Adipocyte (in vitro differentiated cells): ENCODE measurements at places on chromosomes 1 and 21.

DNA sequence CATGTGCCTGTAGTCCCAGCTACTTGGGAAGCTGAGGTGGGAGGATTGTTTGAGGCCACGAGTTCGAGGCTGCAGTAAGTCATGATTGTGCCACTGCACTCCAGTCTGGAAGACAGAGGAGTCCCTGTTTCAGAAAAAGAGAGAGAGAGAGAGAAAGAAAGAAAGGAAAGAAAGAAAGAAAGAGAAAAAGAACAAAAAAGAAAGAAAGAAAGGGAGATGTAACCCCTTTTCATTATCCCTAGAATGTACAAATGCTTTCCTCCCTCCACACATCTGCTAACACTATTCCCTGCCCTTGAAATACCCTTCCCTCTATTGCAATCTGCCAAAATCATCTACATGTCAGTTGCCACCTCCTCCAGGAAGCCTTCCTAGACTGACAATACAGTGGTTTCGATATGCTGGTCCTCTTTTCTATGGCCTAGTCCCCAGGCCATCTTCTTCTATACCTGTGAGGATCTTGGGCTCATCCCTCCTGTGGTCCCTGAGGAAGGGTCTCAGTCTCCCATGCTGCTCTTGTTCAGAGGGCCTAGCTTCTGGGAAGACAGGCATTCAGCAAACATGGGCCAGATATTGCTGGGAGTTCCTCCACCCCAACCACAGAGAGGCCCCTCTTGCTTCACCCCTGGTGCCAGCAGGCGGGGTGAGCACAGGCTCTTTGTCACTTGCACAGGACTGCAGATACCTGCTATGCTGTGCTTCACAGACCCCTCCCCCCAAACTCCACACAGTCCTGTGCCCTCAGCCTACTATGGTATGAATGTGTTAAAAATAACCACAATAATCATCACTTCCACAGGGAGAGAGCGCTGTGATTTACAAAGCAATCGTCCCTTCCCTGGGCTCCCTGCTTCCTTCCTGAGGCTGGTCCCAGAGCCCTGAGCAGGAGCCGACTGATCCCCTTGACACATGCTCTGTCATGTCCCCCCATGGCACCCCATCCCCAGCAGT, 14.1 kb downstream of the ADGRB2 start:
- no peak for DNase-seq

DNA sequence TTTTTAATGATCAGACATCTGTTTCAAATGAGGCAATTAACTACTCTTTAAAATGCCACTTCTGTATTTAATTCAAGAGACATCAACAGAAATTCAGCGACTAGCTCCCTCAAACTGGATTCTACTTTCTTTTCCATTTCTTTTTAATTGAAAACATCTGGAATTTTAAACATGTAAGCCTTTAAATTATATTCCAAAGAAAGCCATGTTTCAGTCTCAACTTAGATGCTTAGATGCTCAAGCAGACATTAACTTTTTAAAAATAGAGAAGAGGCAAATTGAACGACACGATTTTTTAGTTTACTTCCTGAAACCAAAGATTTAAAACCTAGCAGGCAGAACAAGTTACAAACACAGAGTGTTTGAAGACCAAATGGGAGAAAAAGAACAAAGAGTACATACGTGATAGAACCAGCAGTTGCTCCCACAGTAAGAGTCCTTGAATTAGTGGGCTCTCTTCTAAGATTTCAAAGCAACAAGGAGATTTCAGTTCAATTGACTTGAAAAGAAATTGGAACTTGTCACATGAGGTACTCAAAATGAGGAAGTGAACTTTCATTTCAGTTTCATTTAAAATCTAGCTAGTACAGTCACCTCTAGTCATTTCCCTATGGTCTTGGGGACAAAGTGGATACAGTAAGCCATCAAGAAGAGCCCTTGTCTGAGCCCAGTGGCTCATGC, at the start of gene CTSS:
TSS of gene CTSS (minus strand) at position 483 of the 681 bp plus-strand sequence. CDS start 1,015 bp downstream, outside the sequence.
- peak; percentile 69 for DNase-seq

DNA sequence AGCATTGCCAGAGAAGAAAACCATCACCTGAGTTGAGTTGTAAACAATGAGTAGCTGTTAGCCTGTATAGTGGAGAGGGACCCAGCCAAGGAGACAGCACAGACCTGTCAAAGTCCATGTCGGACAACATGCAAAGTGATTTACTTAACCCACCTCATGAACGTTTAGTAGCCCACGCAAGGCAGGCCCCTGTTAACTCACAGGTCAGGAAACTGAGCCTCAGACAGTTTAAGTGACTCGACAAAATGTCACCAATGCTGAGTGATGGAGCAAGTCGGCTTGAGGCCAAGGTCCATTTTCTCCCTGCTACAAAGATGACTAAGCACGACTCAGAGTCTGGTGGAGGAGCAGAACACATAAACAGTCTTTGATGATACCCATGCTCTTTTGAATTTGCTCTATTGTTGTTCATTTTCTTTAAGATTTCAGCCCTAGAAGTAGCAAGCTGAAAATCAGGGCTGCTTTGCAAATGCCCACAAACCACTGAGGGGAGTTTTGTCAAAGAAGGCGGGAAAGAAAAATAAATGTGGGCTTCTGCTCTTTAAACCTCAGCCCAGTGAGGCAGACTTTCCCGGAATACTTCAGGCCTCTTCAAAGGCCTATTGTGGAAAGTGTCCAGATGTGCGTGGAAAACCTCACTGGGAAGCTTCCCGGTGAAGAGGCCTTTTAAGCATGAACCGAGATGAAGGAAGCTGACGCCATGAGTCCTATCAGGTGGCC, 83.8 kb upstream of the HOOK1 start:
- peak; percentile 87 for DNase-seq

DNA sequence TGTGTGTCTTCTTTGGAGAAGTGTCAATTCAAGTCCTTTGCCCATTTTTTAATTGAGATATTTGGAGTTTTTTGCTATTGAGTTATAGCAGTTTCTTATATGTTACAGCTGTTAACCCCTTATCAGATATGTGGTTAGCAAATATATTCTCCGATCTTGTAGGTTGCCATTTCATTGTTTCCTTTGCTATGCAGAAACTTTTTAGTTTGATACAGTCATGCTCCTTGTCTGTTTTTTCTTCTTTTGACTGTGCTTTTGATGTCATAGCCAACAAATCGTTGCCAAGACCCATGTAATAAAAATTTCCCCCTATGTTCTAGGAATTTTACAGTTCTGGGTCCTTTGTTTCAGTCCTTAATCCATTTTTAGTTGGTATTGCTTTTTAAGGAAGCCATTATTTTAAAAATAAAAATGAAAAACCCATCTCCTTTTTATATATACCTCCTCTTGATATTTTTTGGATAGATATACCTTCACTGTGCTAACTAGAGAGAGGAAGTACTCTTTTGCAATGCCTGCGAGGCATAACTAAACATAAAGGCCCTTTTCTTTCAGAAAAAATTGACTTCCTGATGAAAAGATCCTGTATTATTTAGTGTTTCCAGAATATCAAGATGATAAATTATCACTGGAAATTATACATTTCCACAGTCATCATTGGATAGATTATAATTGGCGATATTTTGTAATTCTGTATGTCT, 127.8 kb downstream of the HS2ST1 start:
- no peak for DNase-seq

GRCh38 chr1:46724991-46725735, 6.2 kb upstream of the EFCAB14 start:
- DNase-seq: peak; percentile 86

DNA sequence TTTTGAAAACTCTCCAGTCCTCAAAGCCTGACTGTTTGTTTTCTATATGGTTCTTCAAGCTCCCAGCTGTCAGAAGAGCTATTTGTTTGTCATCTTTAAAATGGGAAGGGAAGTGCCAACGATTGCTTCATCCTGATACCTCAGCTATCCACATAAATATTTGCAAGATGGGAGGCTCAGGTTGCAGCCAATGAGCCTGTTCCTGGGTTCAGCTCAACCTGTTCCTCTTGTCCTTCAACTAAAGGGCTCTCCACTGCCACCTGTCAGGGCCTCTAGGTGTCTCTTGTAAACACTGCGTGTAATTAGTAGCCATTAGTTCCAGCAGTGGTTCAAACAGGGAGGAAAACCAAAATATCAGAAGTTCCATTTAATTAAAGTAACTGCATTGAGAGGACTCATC, 445.1 kb downstream of the AJAP1 start:
- DNase-seq: no peak

GRCh38 chr1:96308314-96308713, 413.3 kb upstream of the PTBP2 start:
- no peak for DNase-seq

DNA sequence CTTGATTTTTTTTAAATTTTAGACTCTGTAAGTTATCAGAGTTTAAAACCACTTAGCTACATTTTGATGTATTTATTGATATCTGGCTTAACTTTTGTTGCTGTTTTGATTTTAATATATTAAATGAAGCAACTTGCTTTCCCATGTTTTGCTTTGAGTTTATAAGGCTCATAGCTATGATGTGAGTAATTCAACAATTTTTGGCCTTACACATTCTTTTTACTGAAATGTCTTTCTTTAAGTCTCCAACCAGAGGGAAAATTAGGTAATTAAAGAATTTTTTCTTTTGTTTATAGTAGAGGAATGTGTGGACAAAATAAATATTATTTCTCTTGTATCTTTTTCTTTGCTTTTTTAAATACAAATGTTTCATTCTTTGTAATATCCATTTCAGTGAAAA, 258.3 kb upstream of the ADAMTS5 start:
- DNase-seq: peak; percentile 65

- DNase-seq: peak; percentile 66
Measured at GRCh38 chr1:151371370-151372057, 991 bp downstream of the SELENBP1 start.

DNA sequence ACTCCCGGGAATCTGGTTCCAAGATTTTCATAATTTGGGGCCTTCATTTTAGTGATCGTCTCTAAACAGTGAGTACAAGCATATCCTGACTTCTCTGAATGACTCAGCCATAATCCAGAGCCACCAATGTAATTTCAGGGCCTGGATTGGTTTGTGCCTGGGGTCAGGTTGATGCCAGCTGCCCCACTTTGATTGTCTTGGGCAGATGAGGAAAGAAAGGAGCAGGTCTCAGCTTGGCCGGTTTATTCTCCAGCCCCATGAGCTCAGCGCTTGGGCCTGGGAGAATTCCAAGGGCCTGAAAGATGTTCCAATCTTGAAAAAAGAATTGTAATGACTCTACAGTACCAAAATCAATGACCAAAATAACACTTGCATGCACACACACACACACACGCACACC, 71.2 kb upstream of the ECE1 start:
- DNase-seq: no peak

GRCh38 chr1:155009221-155009711, 6.7 kb downstream of the ZBTB7B start:
- DNase-seq: no peak

GRCh38 chr1:11531943-11532342, 53.0 kb downstream of the DISP3 start:
- DNase-seq: no peak

- DNase-seq: no peak
Measured at GRCh38 chr1:244280201-244280600, 171.5 kb downstream of the ADSS2 start.

- DNase-seq: no peak
Measured at GRCh38 chr1:203163891-203164635, 11.6 kb downstream of the MYBPH start.

DNA sequence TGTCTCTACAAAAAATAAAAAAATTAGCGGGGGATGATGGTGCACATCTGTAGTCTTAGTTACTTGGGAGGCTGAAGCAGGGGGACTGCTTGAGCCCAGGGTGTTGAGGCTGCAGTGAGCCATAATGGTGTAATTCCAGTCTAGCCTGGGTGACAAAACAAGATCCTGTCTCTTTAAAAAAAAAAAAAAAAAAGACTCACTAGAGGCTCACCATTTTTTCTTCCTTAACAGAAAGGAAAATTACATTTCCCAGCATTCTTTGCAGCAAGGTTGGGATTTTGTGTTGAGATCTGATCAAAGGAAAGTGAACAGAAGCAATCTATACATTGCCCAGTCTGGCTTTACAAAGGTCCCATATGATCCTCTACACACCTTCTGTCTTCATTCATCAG, 21.5 kb downstream of the GFI1 start:
- DNase-seq: no peak

- DNase-seq: no peak
Measured at GRCh38 chr21:38346286-38346685, 89.5 kb downstream of the KCNJ15 start.

- no peak for DNase-seq
Measured at GRCh38 chr1:177282976-177283375, 112.2 kb downstream of the BRINP2 start.

DNA sequence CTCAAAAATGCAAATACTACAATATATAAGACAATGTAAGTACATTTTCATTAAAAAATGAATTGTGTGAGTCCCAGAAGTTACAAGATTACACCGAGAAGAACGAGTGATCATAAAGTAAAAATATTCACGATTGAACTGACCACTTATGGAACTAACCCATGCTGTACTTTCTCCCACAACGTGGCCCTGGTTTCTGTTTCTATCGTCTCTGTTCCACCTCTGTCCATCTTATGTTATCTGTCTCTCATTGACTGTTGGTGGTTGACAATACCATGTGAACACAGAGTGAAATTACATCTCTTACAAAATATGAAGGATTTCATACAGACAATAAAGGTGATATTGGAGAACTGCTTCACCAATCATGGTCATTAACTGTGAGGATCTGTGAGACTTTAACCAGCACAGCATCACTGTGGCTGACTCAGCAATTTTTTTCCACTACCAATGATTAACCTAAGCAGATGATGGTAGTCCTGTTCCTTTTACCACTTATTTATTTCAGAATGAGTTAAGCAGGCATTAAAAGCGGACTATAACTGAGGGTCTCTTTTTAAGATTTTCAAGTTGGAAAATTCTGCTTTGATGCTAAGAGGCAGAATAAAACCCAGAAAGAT, 165.1 kb downstream of the TGFB2 start:
- no peak for DNase-seq

DNA sequence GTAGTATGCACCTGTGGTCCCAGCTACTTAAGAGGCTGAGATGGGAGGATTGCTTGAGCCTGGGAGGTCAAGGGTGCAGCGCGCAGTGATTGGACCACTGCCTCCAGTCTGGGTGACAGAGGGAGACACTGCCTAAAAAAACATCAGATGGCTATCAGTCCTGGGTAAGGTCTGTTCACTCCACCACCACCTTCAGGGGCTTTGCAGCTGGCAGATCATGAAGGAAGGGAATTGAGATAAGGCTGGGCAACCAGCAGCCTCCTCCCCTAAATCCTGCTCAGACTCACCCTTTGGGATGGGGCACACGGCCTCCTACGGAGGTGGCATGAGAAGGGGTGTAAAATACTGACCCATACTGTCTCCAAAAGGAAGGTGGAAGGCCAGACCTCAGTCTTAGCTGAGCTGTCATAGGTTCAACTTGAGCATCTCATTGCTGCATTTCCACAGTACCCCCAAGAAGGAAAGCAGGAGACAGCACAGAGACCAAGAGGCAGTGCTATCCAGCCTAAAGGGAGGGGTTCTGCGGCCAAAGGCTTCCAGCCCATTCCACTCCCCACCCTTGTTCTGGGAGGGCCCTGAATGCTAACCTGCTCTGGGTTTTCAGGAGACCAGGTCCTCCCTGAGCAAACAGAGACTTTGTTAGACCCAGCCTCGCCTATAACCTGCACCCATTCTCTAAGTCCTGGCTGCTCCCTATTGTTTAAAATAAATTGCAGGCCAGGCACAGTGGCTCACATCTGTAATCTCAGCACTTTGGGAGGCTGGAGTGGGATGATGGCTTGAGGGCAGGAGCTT, 13.7 kb downstream of the SLC45A3 start:
- no peak for DNase-seq

- peak; percentile 43 for DNase-seq
Measured at GRCh38 chr21:44497703-44498126, 42.3 kb downstream of the KRTAP10-1 start.

- no peak for DNase-seq
Measured at GRCh38 chr1:199041173-199041914, 402.5 kb downstream of the PTPRC start.

- no peak for DNase-seq
Measured at GRCh38 chr1:33045814-33046213, 9.1 kb upstream of the AK2 start.

- no peak for DNase-seq
Measured at GRCh38 chr1:54407154-54407403, 885 bp upstream of the SSBP3 start.
